ENCODE measurements at places on chromosomes 11 and 22. TPM values are rescaled to one million over a fixed set of nuclear protein-coding genes. Genes with fewer than 3 reads are reported as not detected.
A peak's percentile ranks its signal among the peaks of the same experiment; 100 is the strongest.

KCTD14 gene
- total RNA-seq = 0.38 TPM

TRPC6 gene
- 2.4 TPM for total RNA-seq

NPAS4 gene
- 6.5 TPM for total RNA-seq

DDI1 gene
- not detected for total RNA-seq

- DNase-seq = no peak
These were observed 1727.5 kb downstream of the LRRC4C start for GRCh38 chr11:39732001-39732400.

GRCh38 chr11:12285106-12285505 is 92.3 kb upstream of the PARVA start:
- DNase-seq = no peak

GRCh38 chr11:87030458-87031054 is 7.2 kb upstream of the TMEM135 start:
- DNase-seq = no peak

DNA sequence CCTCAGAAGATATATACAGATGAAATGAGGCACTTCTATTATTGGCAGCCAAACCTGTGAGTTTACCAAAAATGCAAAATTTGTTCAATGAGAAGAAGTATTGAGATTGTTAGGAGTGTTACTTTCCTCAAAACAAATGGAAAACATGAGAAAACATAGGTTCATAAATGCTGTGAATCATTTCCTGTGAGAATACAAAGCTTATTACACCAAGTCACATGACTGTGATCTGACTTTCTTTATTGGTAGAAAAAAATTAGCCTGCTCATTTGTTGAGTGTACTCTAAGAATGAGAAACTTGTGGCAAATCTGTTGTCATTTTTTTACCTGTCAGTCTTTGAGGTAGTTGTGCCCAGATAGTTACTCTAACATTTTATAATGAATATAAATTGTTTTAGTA is 215.1 kb downstream of the TMEM135 start:
- no peak for DNase-seq

EFCAB6 gene
- total RNA-seq = 2.0 TPM

- DNase-seq = peak; percentile 40
These were observed 1.5 kb downstream of the ZP1 start for GRCh38 chr11:60868682-60869450.

DNA sequence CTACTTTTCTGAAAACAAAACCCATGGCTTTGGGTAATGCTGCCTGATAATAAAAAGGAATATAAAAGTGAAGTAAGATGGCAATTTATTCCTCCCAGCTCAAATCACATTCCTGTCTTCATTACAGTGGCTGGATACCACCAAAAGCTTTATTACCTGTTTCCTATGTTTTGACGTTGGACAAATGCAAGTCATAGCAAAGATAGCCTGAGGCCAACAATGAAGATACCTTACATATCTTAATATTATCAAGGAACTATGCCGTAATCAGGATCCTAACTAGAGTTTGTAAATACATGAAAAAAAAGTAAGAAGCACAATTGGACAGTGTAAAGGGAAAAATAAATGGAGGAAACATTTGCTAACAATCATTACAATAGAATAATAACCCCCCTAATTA is 202.4 kb downstream of the SOX6 start:
- no peak for DNase-seq
